ENCODE measurements at places on chromosomes 6 and 20.
A peak's percentile ranks its signal among the peaks of the same experiment; 100 is the strongest.

DNA sequence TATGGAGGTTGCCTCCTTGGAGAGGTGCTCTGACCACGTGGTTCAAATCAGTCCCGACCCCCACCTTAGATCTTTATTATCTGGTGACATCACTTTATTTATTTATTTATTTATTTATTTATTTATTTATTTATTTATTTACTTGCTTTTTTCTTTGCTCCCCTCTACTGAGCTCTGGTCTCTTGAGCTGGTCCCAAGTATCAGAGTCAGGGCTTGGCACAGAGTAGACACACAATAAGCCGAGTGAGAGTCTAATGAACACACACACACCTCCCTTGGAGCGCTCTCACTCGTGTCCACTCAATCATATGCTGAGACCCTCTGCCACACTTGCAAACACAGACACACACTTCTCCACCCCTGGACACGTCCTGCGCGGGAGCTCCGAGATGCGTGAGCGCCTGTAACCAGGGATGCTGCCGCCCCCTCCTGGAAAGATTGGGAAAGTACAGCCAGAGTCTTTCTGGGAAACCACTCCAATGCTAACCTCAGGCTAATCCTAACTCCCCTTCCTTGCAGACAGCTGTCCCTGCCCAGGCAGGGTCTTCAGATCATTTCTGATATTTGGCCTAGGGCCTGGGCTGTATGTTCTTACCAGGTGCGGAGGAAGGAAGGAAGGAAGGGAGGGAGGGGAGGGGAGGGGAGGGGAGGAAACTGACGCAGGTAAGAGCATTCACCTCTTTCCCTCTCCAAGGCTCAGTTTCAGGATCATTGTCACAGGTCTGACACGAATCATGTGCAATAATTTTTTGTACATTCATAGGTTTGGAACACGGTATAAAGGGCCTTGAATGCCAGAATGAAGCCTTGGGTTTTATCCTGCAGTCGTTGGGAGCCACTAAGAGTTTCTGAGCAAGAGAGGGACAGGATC lies 70.9 kb downstream of the STK35 start:
- peak; percentile 70 for ATAC-seq

DNA sequence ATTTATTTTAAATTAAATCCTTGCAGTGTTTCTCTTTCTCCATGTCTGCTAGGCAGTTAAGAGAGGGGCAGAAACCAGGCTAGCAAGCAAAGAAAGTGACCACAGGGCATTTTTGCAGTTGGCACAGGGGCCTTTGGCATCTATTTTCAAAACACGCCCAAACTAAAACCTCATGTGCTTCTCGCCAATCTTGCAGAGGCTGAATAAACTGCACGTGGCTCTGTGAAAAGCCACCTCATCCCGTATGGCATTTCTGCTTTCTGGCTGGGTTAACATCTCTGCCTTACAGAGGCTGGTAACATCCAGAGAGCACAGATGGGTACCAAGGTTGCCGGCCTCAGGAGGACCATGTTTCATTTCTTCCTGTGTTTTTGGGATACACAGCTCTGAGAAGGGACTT lies 54.6 kb downstream of the GJA10 start:
- no peak for ATAC-seq

- ATAC-seq, result peak; percentile 88
Measured at GRCh38 chr6:11353921-11354389, 121.5 kb upstream of the NEDD9 start.

- ATAC-seq, result no peak
Measured at GRCh38 chr6:126429866-126430265, 90.0 kb downstream of the CENPW start.

DNA sequence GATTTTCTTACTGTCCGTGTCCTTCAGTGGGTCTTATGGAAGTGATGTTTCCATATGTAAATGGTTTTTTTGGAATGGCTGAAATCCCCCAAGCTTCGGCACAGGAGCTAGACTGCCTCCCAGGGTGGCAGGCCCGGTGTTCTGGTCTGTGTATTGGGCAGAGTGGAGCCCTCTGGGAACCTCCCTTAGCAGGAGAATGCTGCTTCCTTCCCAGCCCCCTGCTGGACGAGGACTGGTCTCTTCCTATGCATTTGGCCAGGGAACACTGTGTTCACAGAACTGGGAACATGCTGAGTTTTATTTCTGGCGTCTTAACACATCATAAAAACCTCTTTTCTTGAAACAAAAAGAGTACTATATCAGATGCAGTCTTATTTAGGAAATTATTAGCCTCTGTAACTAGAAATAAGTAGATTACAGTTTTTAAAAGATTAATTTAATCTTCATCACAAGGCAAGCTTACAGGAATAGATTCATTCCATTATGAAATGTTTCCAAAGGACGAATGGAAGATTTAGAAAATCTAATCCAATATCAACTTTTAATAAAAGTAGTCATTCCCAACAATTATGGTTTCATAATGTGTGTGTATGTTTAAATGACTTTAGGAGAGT lies 56.6 kb downstream of the SYTL3 start:
- no peak for ATAC-seq
